Suppressor macrophage (primary cell): ENCODE measurements at places on chromosomes 6 and 20.
A peak's percentile ranks its signal among the peaks of the same experiment; 100 is the strongest.

DNA sequence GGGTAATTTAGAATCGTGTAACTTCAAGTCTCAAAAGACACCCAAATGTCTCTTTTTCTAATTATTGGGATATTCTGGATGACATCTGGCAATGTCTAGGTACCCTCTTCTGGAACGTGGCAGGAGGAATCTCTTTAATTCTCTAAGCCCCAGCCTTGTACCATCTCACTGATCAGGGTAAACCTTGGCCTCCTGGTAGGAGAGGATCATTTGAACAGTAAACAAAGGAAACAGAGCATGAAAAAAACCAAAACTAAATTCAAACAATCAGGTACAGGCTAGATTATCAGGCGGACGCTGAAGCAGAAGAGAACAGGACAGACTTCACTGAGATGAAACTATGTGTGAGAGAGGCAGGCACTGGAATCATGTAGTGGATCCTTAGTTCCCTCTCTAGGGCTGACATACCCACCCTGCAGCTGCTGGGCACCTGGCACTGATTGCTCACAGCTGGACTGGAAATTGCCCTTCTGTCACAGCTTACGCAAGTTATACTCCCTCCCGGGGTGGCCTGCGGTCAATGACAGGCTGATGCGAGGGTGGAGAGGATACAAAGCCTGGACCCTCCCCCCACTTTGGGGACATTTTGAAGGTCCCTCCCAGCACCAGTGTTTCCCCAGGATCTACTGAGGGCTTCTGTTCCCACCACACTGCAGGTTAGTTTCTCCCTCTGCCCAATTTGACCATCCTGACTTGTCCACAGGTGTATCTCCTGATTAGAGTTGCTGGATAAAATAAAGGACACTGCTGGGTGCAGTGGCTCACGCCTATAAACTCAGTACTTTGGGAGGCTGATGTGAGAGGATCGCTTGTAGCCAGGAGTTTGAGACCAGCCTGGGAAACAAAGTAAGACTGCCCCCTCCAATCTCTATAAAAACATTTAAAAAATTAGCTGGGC lies 20.6 kb upstream of the ZBTB24 start:
- DNase-seq: no peak

DNA sequence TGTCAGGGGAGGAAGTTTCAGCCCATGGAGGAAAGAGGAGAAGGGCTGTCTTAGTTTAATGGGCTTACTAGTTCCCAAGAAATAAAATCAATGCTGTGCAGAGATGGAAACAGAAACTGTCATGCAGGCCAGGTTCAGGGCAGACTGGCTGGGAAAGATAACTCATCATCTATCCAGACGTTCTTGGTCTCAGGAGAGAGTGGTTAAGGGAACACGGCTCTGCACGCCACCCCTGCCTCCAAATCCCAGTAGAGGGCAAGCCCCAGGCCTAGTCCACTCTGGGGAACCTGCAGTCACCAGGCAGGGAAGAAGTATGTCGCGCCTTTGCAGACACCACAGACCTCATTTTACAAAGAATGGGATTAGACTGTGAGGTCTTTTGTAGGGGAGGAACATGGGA lies 12.5 kb downstream of the ALDH8A1 start:
- DNase-seq: no peak

GRCh38 chr6:141445928-141446628 lies 686.6 kb upstream of the GJE1 start:
- no peak for DNase-seq

DNA sequence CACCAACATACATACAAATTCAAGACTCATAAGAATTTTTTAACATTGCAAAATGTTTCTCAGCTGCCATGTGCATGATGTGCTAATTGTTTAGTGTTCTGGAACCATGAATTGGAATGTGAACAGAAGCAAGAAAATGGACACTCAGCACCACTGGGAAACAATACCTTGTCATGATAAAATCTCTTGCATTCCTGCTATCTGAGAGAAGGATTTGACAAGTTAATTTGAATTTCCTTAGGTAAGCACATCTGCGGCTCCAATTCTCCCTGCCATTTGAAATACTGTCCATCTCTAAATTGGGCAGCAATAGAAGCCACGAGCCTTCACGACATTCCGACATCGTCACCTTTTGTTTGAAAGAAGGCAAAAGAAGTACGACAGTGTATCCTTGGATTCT lies 1104.6 kb upstream of the MAP3K7 start:
- DNase-seq: no peak

DNA sequence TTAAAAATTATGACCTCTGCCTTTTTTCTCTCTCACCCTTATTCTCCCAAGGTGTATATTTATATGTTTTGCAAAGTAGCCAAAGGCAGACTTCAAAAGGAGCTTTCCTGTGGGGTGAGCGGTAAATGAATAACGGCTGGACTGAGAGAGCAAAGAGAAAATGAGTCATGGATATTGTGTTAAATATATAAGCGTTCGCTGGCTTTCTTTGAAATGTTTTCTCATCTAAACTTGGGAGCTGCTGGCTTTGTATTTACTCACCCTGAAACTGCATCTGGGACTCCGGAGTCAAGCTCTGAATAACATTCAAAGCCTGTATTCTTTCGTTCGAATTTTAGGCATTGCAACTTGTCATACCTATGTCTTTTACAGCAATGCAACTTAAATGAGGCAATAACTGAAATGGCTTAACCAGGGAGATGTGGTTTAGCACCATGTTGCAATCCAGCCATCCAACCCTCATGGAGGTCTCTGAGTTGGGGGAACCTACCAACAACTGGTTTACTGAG lies 32.0 kb downstream of the ATXN1 start:
- DNase-seq: peak; percentile 70

DNA sequence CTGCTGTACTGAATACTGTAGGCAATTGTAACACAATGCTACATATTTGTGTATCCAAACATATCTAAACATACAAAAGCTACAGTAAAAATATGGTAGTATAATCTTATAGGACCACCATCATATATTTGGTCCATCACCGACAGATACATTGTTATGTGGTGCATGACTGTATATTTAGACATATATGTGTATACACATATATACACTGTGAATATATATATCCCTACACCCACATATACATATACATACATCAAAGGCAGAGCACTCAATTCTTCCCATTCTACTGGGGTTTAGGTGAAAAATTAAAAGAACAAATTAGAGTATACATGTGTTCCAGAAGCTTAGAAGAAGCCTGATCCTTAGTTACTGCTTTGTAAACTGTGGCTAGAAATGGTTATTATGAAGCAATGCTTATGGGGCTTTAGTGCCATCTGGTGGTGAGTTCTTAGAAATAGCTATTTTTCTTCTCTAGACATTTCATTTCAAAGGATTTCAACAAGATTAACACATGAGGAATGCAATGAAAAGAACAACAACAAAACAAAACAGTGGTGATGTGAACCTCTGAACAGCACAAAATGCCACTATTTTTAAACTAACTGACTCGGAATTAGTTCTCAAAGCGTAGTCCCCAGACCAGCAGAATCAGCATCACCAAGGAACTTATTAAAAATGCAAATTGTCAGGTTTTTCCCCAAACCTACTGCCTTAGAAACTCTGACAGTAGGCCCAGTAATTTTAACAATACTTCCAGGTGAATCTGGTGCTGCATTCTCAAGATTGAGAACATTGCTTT lies 38.0 kb downstream of the PKHD1 start:
- DNase-seq: peak; percentile 32

DNA sequence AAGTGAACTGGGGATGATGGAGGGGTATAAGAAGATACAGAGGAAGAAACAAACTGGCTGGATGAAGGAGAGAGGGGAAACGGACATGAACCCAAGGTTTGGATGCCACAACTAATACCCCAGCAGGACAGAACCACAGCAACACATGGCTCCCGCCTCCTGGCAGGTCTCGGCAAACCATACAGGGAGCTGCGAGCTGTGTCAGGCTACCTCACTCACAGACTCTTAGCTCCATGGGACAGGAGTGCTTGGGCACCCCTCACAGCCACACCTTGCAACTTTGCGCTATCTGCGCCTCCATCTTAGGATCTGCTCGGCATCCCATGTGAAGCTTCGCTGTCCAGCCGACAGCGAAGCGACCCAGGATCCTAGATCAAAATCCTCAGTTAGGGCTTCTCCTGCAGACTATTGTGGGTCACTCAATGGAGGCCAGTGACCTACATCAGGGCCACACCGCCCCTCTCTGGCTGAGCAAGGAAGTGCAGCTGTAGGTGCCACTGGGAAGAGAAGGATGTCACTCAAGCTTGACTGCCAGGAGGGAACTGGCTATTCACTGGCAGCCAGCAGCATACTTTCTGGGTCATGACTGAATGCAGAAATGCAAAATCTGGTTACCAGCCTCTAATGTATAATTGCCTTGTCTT lies 174.4 kb upstream of the RIN2 start:
- DNase-seq: peak; percentile 91

DNA sequence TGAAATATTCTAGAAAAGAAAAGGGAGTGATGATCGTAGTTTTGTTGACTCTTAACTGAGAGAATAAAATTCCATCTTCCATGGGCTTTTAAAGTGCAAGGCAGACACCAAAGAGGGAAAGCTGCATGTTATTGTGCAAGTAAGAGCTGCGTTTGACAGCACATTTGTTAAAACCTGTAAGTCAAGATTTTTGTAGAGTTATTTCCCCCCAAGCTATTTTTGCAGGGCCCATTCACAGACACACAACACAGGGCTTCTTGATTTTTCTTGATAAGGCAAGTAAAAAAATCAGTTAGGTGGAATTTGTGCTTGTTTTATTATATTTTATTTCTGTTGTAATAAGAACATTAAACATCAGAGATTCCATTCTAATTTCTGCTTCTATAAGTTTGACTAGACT lies 13.8 kb downstream of the CFAP206 start:
- no peak for DNase-seq

- peak; percentile 80 for DNase-seq
These were observed 31.4 kb downstream of the COL11A2 start for GRCh38 chr6:33160728-33161344.

DNA sequence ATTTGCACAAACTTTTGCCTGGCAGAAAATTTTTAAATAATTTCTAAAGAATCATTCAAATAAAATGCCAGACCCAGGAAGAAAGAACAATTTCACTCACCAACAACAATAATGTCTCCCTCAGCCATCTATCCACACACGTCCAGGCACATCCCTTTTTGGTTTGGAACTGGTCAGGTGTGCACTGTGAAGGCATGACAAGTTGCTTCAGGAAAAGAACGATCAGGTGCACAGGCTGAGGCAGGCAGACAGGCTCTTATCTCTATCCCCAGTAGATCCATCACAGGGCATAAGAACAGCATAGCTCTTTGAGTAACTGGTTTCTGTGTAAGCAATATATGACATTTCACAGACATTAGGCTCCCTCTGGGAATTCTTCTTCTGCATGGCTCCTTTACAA lies 18.1 kb upstream of the NXT1 start:
- DNase-seq: no peak

DNA sequence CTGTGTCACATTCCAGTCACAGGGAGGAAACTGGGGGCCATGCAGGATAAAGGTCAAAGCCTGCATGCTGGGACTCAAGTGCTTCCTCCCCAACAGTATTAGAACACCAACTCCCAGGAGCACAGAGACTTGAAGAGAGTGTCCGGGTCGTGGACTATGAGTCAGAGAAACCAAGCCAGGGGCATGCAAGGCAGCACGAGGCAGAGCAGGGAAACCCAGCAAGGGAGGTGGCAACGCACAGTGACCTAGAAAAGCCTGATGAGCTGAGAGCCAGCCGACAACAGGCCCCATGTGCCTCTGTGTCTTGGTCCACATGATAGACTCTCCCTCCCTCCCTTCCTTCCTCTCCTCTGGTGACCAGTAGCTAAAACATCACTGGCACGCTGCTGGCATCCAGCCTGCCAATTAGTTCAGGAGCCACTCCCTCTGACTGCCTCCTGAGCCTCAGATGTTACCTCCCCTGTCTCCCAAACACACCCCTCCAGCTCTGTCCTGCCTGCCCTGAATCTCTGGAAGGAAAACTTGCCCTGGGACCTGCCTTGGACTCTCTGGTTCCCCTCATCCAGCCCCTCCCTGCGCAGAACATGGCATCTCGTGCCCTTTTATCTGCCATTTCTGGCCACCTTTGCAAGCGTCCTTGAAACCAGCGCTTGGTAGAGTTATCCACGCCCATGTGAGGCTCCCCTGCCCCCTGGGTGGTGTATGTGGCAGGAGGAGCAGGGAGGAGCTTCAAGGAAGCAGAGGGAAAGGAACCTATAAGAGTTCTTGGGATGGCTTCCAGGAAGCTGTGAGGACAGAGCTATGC lies 16.2 kb upstream of the RNF39 start:
- peak; percentile 83 for DNase-seq

DNA sequence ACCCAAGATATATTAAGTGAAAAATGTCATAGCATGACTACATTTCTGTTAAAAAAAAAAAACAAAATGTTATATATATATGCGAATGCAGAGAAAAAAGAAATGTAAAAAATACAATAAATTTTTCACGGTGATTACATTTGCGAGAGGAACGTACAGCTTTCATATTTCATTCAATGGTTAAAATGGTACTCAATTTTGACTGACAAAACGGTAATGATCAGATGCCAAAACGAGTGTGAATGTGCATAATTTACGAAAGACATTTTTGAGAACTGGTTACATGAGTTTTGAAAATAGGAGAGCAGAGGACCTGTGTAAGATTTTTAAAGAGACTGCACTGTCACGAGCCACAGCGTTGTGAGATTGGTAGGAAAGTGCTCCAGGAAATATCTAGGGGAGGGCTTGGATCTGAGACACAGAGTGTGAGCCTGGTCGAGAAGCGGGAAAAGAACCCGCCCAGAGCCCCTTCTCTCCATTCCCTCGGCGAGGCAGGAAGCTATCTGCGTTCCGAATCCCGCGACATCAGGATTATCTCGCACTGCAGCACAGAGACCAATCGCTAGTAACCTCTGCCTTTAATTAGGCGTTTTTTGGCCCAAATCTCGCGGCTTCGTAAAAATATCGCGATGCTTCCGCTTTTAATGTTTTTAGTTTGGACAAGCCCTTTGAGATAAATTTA lies 28.5 kb downstream of the TRIM27 start:
- DNase-seq: peak; percentile 99

DNA sequence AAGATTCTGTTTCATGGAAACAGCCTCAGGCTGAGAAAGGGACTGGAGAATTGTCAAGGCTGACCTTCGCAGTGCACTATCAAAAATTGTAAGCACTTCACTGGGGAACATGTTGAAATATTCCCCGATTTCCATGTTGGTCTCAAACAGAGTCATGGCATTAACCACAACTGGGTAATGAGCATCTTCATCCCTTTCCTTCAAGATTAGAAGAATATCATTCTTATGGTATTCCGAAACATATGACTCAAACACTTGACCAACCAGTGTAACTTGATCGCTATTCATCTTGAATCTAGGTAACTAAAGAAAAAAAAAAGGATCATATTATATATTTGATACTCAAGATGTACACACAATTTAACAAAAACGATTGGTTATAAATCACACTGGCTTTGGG lies 3.5 kb downstream of the MCM9 start:
- no peak for DNase-seq
